Activated CD8-positive, alpha-beta memory T cell treated with anti-CD3 and anti-CD28 coated beads, Interleukin-2, amount 50 U/mL, for 48 hours (primary cell): ENCODE measurements at places on chromosomes 13 and 19.

GRCh38 chr19:47433121-47433520, 13.8 kb upstream of the MEIS3 start:
- DNase-seq, result no peak

- peak; percentile 84 for DNase-seq
Measured at GRCh38 chr19:1862424-1863327, 703 bp downstream of the KLF16 start.

GRCh38 chr13:98564204-98564603, 12.7 kb downstream of the STK24 start:
- DNase-seq, result no peak

DNA sequence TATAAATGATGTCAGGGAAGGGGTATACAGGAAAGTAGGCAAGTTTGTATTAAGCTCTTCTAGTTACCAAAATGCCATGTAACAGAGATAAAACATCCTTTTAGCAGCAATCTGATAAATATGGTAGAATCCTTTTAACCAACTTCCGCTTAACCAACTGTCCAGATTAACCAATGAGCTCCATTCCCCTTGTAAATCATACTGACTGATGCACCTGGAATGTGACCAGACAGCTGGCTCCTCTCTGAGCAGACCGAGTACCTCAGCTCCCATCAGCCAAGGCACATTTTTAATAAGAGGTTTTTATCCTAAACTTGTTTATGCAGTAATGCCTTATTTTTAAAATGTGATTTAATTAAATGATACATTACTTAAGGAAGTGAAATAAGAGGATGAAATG, 66.4 kb downstream of the KLF12 start:
- no peak for DNase-seq

DNA sequence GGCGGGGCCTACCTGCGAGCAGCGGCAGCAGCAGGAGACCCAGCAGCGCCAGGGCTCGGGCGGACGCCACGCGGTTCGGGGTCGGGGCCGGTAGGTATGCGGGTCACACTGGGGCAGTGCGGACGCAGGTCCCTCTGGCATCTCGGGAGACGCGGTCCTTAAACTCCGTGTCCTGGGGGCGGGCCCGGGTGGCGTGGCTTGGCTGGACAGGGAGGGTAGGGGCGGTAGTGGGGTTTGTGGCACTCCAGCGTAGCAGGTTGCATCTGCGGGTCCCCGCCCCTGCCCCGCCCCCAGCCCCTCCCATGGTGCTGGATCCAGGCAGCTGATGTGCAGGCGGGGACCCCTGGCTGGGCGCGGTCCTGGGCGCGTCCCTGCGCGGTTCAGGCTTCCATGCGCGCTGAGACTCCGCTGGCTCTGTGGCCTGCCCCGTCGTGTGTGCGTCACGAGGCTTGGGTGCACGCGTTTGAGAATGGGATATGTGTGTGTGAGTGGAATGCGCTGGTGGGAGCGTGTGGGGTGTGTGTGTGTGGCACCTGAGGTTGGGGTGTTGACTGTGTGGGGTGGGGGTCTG, 96.1 kb downstream of the WTIP start:
- DNase-seq, result peak; percentile 46

DNA sequence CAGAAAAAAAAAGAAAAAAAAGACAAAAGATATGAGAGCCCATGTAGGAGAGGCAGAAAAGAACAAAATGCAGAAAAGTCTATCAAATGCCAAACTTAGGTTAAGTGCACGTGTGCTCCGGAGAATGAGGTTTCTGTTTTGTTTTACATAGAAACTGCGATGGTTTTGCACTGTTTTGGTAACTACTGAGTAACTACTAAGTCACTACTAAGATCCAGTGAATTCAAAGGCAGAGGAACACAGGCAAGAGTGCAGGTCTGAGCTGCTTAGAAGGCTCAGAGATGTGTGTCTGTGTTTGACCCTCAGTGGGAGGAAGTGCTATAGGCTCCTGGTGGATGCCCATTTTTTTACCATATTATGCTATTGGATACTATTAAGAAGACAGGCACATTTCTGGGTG, 299.3 kb downstream of the NDFIP2 start:
- no peak for DNase-seq

- no peak for DNase-seq
Measured at GRCh38 chr13:60286707-60287106, 110.3 kb upstream of the TDRD3 start.

DNA sequence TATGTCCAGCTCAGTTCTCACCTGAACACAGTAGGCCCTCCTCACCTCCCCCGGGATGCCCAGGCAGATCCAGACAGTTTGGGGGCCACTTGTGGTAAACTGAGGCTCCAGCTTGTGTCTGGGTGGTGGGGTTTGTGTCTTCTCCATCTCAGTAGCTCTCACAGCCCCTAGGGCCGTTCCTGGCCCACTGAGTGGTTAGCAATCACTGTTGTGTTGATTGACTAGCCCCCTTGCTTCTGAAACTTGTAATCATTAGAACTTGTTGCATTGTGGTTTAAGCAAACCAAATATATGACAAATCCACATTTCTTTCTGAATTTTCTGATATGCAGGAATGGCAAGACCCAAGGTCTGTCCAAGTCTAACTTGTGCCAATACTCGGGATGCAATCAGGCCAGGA, 13.9 kb upstream of the ZNF536 start:
- DNase-seq, result peak; percentile 12

DNA sequence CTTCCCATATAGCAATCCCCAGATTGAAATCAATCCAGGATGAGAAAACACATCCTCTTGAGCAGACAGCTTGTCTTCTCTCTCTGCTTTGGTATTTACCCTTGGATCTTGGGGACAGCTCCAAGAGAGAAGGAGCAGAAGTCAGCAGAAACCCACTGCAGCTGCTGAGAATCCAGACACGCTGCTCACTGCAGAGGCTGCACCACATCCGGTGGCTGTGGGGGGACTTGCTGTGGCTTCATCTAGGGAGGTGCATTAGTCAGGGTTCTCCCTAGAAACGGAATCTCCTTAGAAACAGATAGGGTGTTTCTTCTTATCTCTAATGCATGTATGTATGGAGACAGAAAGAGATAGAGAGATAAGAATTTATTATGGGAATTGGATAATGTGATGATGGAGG, 2.7 kb downstream of the CYP4F12 start:
- DNase-seq, result no peak
